ENCODE measurements at places on chromosomes 7 and 10.

- no peak for DNase-seq
These were observed 31.8 kb upstream of the HTR5A start for GRCh38 chr7:155038335-155038734.

DNA sequence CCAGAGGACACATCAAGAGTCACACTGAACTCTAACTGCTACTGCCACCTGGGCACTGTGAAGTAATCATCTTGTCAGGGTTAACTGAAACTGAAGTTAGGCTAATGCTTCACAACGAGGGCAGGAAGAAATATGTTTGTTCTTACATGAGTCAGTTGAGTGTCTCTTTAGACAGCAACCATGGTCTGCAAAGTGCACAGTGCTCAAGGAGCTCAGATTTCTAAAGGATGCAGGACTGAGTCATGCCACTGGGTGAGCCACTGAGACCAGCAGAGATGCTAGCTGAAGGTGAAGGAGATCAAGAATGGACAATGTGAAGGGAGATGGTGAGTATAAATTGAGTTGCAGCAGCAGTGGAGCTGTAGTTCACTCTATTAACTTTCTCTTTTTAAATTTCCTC is 76.0 kb upstream of the CTTNBP2 start:
- no peak for DNase-seq

GRCh38 chr10:49277973-49278372 is 21.0 kb upstream of the C10orf71 start:
- DNase-seq, result no peak

- no peak for DNase-seq
These were observed 34.5 kb downstream of the MTPN start for GRCh38 chr7:135942614-135943013.

DNA sequence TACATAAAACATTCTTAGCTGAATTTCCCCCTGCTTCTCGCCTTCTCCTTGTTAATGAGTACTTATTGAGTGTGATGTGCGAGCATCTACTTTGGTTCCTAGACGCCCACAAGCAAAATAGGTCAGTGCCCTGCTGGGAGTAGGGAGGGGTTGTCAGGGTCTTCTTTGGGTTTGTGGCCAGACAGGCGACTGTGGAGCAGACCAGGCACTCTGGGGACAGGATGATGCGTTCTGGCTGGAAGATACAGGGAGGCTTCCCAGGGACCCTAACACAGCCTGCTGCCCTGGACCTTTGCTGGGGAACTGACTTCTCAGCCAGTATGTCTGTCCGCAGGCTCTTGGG is 227.2 kb downstream of the CUX1 start:
- DNase-seq, result no peak

DNA sequence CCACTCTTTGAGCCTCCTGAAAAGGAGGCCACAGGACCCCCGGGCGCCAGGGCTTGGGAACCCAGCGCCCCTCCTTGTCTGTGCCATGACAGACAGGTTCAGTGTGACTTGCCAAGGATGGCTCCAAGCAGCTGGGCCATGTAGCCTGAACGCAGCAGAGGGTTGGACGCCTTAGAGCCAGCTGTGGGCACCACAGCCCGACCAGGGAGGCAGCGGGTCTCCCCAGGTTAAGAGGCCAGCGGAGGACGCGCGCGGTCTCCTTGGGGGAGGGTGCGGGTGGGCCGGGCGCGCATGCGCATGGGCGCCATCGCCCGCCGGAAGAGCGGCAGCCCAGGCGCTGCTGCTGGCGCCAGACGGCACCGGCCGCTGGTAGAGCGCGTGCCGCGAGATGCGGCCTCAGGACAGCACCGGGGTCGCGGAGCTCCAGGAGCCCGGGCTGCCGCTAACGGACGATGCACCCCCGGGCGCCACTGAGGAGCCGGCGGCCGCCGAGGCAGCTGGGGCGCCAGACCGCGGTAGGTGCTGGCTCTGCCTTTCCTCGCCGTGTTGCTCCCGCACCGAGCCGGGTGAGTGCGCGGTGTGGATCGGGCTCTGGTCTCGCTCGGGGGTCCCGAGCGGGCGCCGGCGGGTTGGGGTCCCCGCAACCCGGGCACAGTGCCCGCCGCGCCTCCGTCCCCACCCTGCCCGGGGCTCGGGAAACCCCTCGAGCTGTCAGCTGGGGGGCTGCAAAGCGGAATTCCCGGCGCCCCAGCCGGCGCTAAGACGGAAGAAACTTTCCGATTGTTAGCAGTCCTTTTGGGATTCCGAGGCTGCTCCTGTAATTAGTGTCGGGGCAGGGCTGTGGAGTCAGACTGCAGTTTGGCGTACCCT is at the start of gene SLC35G1:
Gene SLC35G1, plus strand, starts transcription at position 333 of the 870 bp plus-strand sequence. Its CDS starts 56 bp downstream, at position 389.
- DNase-seq, result peak; percentile 16

GRCh38 chr7:22430457-22430856 is 69.5 kb downstream of the STEAP1B start:
- DNase-seq, result no peak

DNA sequence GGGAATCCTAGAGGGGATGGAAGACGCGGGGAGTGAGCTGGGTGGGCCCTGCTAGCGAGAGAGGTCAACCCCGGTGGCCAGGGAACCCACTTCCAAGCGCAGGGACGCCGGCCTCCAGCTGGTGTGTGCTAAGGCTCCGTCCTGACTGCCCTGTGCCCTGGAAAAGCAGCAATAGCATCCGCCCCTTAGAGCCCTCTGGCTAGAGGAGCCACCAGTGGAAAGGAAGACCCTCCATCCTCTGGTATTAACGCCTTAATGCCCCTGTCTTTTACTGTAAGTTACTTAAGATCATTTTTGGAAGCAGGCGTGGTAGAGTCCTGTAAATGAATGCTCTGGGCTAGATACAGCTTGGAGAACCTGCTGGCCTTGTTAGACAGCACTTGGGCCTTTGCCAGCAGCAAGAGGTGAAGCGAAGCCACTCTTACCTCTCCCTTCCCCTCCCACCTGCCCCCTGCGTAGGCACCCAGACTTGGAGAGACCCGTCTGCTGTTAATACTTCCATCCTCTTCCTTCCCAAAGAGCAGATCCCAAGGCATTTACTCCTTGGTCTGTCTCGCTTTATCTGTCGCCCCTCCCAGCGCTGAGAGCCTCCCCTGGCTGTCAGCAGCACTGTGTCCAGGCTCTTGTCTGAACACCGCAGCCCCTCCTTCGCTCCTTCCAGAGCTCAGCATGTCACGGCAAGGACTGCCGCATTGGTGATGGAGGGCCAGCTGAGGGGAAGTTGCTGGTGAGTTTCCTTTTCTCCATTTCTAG is 4.6 kb downstream of the REPIN1 start:
- DNase-seq, result no peak

Data from NCI-H748 treated with DMSO at 0.1 percent for 48 hours (cell line).